ENCODE measurements at places on chromosomes 11 and 22.

- DNase-seq = no peak
Observed at GRCh38 chr11:12141283-12141682, 30.9 kb downstream of the MICAL2 start.

DNA sequence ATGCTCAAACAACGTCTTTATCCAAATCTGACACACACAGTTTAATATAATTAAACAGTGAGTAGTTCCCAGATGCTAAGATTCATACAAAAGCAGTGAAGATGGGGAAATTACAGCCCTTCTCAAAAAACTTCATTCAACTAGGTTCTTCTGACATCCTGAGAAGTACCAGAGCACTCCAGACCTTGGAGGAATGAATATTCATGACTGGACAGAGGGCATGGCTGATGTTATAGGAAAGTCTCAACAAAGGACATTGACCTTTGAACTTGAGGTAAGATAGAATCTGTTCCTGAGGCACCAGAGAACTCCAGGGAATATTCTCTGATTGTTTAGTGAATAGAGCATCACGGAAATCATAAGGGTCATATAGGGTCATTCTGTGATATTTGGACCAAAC, 106.4 kb upstream of the SLC5A12 start:
- DNase-seq = no peak

DNA sequence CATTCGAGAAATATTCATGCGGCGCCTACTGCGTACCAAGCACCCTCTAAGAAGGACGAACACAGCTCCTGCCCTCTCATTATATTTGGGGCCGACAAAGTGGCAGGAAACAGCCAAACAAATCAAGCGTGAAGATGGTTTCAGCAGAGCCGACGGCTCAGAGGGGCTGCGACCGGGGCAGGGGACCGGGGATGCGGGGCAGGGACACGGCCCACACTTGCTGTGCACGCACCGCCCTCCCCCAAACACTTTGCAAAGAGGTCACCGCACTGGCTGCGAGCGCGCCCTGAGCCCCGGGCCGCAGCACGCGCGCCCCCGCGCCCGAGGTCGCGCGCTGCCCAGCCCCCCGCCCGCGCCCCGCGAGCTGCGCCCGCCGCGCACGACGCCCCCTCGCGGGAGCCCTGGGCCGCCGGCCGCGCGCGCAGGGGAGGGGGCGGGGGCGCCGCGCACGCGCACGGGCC, 255 bp upstream of the SYNGR1 start:
- no peak for DNase-seq

- DNase-seq = peak; percentile 42
Observed at GRCh38 chr11:48107188-48107704, 109.4 kb upstream of the OR4B1 start.

GRCh38 chr11:109112821-109113280, 309.1 kb upstream of the C11orf87 start:
- no peak for DNase-seq

GRCh38 chr11:34198523-34198922, 93.1 kb downstream of the NAT10 start:
- no peak for DNase-seq

DNA sequence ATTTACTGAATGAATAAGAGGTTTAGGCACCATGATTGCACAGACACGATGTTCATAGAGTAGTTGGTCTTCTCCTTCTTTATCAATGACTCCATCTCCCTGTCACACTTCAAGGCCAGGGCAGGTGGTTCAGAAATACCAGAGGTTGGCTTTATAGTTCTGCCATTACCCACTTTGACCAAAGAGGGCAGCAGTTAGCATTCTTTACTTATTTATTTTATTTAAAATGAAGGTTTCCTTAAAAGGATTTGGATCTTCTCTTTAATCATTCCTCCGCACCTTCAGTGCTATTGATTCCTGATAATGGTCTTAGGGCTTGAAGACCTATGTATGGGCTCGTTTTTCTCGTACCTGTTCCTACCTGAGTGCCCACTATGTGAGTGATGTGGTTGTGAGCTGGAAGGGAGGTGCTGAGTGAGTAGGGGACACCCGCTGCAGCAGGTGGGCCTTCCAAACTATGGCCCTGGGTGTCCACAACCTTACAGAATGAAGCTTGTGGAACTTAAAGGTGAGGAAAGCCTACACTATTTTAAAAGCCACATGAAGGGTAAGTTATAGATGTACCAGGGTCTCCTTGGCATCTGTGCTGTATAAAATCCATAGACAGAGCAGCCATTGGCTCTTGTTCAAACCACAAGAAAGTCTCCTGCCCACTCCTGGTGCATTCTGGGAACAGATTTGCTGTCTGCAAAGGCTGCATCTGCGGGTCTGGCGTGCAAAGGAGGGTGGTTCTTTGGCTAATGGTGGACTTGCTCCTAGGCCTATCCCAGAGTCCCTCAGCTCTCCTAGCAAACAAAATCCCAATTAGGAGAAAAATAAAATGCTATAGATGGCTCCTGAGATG, 35.0 kb downstream of the TIMP3 start:
- no peak for DNase-seq

DNA sequence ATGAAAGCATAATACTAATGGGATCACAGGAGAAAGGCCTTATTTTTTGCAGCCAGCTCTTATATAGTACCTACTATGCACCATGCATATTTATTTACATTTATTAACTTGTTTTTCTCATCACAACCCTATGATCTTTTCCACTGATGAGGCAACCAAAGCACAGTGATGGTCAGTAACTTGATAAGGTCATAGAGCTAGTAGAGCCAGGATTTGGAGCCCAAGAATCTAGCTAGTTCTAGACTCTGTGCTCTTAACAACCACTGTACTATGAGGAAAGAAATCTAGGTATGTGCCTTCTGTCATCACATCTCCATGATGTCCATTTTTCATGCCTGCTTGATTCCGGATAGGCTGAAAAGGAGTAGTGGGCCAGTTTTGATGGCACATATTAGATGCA, 24.0 kb upstream of the ABTB2 start:
- no peak for DNase-seq

- DNase-seq = no peak
Observed at GRCh38 chr22:37379085-37379484, 48.2 kb downstream of the ELFN2 start.

- DNase-seq = peak; percentile 7
Observed at GRCh38 chr22:20885557-20886323, 26.9 kb downstream of the SNAP29 start.

DNA sequence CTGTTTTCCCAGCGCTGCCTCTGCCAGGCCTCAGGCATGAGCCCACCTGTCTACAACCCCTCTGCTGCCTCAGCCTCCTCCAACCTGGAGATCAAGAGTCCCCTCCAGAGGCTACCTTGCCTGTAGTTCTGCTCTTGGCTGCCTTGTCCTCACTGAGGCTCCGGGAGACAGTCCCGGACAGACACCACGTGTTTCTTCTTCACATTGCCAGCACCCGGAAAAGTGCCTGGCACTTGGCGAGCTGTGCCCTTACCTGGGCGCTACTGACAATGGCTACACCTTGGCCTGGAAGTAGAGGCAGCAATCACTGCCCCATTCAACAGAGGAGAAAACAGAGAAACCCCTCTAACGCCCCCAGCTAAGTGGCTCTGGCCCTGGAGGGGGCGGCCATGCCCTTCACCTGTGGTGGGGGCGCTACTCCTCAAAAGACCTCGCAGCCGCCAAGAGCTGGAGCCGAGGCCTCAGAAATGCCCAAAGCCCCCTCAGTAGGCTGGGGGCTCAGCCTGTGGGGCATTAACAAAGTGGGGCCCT, 3.0 kb upstream of the NAP1L4 start:
- no peak for DNase-seq

GRCh38 chr22:38832005-38832978, 11.5 kb downstream of the NPTXR start:
- no peak for DNase-seq

DNA sequence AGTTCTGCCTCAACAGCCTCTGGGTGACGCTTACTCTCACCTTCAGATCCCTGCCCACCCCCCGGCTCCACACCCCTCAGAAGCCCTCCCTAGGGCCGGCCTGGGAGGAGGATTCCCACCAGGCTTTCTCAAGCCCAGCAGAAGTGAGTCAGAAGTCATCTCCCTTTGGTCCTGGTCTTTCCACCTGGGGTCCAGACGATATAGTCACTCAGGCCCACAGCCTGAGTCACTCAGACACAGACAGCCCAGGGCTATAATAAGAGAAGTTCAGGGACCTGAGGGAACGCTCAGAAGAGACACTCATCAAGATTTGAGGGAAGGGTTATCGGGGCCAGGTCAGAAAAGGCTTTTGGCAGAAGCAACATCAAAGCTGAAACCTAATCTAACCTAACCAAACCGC, 127.1 kb downstream of the SPATA19 start:
- DNase-seq = no peak

DNA sequence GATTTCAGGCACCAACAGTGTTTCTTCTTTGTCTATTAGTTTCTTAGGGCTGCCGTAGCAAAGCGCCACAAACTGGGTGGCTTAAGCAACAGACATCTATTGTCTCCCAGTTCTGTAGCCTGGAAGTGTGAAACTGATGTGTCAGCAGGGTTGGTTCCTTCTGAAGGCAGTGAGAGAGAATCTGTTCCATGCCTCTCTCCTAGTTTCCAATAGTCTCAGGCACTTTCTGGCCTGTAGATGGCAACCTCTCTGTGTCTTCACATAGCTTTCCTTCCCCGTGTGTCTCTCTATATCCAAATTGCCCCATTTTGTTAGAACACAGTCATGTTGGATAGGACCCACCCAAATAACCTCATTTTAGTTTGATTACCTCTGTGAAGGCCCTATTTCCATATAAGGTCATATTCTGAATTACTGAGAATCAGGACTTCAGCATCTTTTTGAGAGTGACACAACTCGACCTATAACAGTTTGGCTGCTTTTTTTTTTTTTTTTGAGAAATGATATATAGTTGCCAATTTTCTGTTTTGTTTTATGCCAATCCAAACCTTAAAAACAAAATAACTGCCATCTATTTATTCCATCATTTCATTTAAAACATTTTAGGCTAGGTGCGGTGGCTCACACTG, 108.2 kb downstream of the SLC36A4 start:
- no peak for DNase-seq

- no peak for DNase-seq
Observed at GRCh38 chr22:31750365-31751284, 693 bp upstream of the PRR14L start.

GRCh38 chr11:121810291-121810690, 305.7 kb downstream of the BLID start:
- no peak for DNase-seq

DNA sequence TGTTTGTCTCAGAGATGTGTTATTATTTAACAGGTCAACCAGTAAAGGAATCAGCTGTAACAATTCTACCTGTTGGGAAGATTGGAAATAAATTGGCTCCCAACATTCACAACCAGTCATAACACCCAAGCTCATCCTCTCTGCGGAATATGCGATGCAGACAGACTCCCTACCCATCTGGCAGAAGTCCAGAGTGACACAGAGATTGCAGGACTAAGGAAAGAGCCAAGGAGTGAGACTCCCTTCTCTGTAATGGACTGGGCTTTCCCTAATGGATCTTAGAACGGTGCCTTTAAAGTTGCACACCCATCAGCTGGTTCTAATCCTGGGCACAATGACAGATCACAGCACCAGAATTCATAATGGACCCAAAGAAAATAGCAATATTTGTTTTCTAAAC, 27.8 kb upstream of the UBASH3B start:
- DNase-seq = no peak

DNA sequence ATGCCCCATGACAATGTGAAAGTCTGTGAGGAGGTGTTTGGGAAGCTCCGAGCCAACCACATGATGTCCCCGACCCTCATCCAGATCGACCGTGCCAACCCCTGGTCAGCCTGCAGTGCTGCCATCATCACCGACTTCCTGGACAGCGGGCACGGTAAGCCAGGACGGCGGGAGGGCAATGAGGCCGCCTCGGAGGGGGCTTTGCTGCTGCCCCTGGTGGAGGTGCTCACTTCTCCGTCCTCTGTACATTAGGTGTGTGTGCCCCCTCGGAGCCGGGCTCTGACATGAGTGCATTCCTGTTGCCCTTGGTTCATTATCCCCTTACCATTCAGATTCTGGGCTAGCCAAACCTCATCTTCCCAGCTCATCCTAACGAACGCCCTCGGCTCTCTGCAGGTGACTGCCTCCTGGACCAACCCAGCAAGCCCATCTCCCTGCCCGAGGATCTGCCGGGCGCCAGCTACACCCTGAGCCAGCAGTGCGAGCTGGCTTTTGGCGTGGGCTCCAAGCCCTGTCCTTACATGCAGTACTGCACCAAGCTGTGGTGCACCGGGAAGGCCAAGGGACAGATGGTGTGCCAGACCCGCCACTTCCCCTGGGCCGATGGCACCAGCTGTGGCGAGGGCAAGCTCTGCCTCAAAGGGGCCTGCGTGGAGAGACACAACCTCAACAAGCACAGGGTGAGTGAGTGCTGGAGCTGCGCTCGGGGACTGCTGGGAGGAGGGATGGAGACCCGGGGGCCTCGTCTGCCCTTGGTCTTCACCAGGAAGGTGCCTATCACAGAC, 13.8 kb downstream of the ADAMTS15 start:
- no peak for DNase-seq

- no peak for DNase-seq
Observed at GRCh38 chr22:19478901-19479354, at the start of gene UFD1. Gene UFD1 (minus strand): TSS chr22:19479193. CDS start chr22:19479085, 108 bp downstream.

DNA sequence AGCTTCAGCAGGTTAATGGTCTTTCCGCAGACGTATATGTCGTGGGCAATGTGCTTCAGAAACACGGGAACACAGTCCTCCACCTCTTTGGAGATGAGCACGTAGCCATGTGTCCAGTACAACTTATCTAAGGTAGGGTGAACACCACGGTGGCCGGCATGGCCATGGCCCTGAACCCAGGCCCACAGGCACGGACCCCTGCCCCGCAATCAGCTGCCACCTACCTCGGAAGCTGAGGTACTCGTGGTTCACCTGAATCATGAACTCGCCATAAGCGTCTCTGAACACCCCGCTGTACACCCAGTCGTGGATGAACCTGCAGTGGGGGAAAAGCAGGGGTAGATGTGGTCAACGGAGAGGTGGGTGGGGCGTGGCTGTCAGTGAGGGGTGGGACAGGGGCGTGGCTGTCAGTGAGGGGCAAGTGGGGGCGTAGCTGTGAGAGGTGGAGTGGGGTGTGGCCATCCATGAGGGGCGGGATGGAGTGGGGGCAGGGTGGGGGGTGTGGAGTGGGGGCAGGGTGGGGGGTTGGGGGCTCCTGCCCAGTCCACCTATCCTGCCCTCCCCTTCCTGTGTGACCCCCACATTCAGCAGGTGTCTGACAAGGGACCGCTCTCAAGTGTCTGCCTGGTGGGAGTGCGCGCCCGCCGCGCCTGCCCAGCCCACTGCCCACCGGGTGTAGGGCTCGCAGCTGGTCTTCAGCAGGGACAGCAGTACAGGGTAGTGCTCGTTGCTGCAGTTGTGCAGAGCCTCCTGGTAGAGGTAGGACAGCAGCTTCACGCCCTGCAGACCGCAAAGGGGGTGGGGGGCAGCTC, 18.6 kb downstream of the TUBGCP6 start:
- no peak for DNase-seq

DNA sequence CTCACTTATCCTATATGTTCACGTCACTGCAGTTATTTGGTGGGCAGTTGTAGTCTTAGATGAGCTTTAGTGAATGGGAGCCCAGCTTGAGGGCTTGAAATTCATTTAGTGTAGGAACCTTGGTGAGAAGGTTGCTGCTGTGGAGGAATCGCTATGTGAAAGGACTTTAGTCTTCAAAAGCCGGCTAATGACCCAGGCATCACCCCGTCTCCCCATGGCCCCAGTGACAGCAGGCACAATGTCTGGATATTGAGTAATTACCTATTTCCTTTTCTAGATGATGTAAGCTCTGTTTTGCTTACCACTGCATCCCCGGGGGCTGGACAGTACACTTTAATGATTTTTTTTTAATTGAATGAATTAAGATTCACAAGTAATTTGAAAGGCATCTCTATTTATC, 283.2 kb downstream of the ST3GAL4 start:
- no peak for DNase-seq
